ENCODE measurements at places on chromosomes 13 and 19.

DNA sequence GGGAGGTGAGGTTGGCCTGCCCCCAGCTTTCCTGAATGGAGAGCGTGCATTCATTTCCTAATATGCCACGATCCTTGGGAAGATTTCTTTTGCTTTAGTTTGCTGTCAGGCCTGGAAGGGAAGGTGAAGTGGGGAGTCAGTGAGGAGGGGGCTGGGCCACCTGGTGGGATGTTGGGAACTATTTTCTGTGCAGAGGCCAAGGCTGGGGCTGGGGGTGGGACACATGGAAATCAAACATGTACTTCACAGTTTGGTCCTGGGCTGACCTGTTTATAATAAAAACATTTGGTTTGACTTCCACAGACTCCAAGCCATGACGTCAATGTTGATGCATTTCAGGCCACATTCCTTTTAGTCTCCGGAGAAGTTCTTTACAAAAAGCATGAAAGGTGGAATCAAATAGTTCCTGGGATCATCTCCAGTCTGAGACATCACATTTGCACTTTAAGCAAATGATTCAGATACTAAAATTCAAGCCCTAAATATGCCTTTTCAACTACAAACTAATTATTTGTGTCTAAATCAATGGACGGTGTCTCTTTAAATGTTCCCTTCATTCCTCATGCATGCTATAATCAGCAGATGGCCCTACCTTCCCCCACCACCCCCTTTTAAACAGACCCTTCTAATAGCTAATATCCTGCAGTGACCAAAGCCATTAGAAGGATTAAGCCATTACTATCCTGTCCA is 41.5 kb upstream of the MEDAG start:
- no peak for DNase-seq

- DNase-seq: no peak
These were observed 6.2 kb downstream of the ERVK3-1 start for GRCh38 chr19:58311345-58311865.

DNA sequence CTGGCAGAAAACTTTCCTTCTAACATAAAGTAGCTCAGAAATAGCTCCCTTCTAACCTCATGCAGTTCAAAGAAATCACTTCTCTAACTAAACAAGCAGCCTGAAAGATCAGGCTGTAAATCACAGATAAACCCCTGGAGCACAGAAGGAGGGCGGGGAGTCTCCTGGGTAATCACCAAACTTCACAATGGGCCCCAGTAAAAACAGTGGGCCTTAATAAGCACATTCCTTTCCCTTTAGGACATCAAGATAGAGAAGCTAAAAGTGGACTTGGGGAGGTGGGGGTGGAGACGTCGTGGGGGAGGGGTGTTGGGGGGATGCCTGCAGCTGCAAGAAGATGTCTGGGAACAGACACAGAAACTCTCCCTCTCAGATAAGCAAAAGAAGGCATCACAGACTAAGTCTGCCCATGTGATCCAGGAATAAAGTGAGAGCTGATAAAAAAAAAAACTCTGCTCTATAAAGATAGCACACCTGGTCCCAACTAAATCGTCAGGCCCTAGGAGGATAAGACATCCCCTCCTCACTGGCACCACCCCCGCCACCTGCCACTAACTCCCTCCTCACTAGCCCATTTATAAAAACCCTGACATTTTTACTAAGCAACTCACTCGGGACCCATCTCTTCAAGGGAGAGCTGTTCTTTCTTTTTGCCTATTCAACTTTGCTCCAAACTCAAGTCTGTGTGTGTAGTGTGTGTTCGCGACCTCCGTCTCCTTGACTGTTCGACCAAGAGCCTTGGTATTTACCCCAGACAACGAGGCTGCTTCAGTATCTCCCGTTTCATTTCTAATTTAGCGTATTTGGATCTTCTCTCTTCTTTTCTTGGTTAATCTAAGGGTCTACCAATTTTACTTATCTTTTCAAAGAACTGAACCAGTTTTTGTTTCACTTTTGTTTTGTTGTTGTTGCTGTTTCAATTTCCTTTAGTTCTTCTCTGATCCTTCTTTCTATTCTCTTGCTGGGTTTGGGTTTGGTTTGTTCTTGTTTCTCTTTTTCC is 31.7 kb downstream of the DNAJC15 start:
- DNase-seq: no peak

- DNase-seq: no peak
These were observed 7.4 kb downstream of the LINGO3 start for GRCh38 chr19:2300533-2300932.

- no peak for DNase-seq
These were observed 203.4 kb upstream of the ZNF536 start for GRCh38 chr19:30168760-30169159.

DNA sequence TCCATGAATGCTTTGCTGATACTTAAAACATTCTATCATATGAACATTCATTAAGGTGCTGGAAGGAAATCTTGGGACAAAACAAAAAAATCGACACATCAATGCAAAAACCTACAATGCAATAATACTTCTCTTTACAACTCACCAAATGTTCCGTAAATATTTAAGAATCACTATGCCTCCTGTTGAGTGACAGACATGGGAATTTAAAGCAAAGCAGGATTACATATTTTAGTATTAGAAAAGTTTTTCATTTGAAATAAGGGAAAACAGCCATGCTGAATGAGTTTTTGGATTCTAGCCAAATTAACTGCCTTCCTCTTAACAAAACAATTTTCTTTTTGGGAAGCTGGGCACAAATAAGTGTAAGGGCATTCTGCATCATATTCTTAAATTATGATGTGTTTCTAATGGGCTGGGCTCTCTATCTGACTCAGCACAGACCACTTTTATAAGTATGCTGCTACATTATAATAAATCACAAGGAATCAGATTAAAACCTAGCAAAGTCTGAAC is 93.7 kb downstream of the RBM26 start:
- no peak for DNase-seq

- peak; percentile 61 for DNase-seq
These were observed 1.2 kb downstream of the CGB7 start for GRCh38 chr19:49056101-49056901.

GRCh38 chr19:55611983-55612645 is 6.7 kb downstream of the ZNF865 start:
- no peak for DNase-seq

- no peak for DNase-seq
These were observed 2.4 kb upstream of the NCAN start for GRCh38 chr19:19209372-19209771.

GRCh38 chr13:27176470-27177410 is 5.1 kb upstream of the USP12 start:
- peak; percentile 38 for DNase-seq

DNA sequence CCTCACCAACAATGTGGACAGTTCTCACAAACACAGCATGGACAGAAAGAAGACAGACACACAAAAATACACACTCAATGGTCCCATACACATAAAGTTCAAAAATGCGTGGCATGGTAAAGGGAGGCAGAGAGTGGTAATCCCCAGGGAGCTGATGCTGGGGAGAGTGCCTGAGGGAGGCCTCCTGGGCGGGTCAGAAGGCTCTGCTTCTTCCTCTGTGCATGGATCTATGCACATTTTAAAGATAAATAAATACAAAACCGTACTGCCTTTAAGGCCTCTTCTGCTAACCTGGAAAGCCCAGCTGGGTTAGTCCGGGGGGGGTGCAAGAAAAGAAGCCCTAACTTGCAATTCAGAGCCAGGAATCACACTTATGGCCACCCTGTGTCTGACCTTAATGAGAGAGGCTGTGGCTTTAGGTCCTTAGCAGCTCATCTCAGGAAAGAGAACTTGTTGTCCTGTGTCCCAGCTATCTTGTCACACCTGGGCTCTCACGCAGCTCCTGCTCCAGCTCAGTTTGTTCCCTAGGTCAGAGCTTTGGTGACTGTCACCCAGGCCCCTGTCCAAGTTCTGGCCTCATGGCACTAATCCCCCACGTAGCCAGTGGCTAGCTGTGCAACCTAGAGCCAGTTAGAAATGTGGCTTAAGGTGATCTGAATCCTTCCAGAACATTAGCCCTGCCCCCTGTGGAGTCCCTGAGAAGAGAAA is 28.5 kb downstream of the POP4 start:
- no peak for DNase-seq

- DNase-seq: no peak
These were observed 10.3 kb downstream of the ATG4D start for GRCh38 chr19:10553943-10554381.

GRCh38 chr13:30647420-30647819 is 29.7 kb downstream of the USPL1 start:
- no peak for DNase-seq

DNA sequence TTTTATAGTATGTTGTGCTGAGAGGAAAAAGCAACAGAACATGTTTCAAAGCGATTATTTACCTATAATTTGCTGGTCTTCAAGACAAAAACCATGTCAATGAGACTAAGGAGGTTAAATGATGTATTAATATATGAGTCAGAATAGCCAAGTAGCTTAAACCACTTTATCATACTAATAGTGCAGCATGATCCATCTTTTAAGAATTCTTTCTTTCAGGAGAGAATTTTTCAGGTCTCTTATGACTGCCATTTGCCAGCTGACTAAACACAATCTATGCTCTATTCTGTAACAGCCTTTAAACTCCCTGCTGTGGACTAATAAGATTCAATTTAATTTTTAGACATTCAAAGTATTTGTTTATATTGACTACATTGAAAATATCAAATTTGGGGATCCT is 93.7 kb downstream of the TRPC4 start:
- DNase-seq: no peak

- no peak for DNase-seq
These were observed 39.3 kb downstream of the DNAJC3 start for GRCh38 chr13:95716231-95716630.

DNA sequence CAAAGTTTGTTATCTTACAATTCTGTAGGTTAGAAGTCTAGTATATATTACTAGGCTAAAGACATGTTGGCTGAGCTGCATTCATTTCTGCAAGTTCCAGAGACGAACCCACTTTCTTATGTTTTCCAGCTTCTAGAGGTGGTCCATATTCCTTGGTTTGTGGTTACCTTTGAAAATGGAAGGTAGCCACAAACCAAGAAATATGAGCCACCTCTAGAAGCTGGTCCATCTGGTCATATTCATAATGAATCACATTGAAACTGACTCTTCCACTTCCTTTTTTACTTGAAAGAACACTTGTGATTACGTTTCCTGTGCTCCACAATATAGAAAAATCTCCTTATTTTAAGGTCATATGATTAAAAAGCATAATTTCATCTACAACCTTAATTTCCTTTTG is 943.0 kb upstream of the PCDH9 start:
- DNase-seq: peak; percentile 9

- peak; percentile 86 for DNase-seq
These were observed 484.6 kb downstream of the TSHZ3 start for GRCh38 chr19:30864391-30865215.
